ENCODE measurements at places on chromosomes 1 and 21.
A peak's percentile ranks its signal among the peaks of the same experiment; 100 is the strongest.

DNA sequence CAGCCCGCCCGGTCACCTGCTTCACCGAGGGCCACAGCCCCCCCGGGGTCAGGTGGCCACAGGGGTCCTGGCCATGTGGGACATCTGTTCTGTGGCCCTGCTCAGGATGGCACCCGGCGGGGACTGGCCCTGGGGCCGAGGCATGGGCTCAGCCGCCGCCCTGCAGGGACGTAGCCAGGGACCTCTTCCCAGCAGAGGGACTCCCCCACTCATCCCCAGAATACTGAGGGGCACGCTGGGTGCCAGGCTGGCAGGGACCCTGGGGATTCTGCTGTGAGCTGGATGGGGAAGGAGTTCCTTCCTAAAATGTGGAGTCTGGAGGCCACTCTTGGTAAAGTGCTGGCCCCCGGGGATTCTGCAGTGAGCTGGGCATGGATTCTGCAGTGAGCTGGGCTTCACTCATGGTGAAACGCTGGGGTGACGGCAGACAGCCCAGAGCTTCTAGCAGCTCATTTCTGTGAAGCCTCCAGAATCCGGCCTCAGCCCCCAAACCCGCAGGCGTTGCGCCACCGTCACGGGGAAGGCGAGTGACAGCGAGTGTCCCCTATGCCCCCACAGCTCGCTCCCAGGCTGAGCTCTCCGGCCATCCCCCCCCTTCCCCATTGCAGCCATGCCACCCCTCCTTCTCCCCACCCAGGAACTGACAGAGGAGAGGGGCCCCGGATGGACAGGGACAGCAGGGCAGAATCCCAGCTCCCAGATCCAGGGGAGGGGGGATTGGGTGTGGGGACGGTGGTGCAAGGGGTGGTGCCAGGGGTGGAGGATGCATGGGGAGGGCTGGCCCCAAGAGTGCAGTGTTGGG, 1.4 kb downstream of the ITGB2 start:
- no peak for DNase-seq

- no peak for DNase-seq
Measured at GRCh38 chr1:200176181-200176580, 148.7 kb downstream of the NR5A2 start.

GRCh38 chr1:225441314-225442122, 13.7 kb upstream of the LBR start:
- DNase-seq: no peak

DNA sequence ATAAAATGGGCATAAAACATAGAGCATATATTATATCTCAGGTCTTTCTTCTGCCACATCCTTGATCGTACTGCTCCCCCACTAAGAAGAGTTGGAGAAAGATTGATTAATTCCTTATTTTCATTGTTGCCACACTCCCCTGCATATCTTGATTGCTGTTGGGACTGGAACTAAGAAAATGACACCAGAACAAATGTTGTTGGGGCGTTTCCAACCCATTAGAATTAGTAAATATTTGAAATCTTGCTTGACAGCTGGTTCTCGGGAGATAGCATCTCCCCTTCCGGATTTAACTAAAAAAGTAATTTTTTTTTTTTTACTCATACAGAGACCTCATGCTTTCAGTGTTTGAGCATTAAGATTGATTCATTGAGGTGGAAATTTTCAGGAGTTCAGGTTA, 493.0 kb upstream of the PLXNA2 start:
- DNase-seq: no peak

DNA sequence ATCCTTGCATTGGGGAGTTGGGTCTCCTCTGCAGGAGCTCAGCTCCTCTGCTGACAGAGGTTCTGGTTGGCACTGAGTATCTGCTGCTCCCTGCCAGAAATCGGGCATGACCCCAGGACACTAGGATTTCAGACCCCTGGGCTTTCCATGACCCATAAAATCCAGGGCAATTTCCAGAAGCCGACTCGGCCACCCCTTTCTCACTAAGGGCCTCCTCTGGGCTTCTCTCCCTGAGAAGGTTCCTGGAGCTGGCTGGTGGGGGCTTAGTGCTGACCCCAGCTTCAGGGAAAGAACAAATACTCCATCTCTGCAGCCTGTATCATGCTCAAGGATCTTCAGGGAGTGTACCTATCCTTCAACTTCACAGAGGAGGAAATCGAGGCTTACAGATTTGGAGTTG, 603.4 kb downstream of the PTPRU start:
- DNase-seq: no peak

DNA sequence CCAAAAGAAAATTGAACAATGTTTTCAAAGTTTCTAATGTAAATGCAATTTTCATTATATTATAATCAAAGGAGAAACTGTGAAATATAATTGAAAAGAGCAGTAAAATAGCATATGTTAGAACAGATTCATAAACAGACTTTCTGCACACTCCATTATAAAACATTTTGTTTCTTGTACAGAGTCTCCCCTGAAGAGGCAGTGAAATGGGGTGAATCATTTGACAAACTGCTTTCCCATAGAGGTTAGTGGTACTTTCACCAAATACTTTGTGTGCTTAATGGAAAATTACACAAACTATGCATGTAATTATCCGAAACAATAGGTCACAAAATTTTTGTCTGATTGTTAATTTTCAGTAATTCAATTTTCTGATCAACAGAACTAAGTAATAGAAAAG, 1.9 kb downstream of the RGS18 start:
- DNase-seq: no peak

DNA sequence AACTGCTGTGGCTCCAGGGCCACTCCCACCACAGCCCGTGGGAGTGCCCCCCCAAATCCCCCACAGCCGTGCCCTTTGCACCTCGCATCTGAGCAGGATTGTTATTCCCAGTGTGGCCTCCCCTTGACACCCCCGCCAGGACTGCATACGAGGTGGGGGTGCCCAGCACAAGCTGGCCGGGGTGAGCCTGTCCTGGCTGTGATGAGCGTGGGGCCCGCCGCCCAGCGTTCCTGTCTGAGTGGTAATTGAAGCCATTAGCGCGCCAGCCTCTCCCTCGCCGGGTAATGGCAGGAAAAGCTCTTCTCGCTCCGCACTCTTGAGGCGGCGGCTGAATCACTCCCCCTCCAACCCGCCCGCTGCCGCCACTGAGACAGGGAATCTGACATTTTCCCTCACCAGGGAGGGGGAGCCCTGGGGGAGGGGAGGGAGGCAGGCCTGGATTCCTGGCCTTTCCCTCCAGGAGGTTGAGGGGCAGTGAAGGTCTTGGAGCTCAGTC, 27.7 kb downstream of the PTPRF start:
- DNase-seq: no peak

DNA sequence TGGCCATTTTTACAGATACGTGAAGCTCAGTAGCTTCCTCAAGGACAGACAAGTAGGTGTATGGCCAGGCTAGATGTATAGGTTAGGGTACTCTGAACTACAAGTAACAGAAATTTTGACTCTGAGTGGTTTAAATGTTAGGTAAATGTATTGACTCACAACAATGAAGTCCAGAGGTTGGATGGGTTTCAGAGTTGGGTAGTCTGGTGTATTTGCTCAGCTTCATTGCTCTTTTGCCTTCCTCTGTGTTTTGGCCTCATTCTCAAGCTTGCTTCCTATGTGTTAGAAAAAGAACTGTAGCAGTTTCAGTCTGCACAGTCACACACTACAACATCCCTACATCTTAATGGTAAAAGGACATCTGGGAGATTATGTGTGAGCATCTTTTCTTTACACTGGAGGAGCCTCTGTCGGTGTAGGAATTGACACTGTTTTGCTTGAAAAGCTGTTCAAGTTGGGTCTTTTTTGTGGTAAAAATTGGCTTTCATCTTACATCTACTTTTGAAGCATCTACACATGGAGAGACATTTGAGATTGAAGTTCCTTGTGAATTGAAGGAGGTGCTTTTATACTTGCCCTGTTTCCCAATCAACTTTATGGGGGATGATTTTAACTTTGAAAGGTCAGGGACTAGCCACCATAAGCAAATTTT, 64.4 kb downstream of the MAST2 start:
- DNase-seq: no peak

- peak; percentile 78 for DNase-seq
Measured at GRCh38 chr1:235397733-235398132, 30.5 kb downstream of the TBCE start.

DNA sequence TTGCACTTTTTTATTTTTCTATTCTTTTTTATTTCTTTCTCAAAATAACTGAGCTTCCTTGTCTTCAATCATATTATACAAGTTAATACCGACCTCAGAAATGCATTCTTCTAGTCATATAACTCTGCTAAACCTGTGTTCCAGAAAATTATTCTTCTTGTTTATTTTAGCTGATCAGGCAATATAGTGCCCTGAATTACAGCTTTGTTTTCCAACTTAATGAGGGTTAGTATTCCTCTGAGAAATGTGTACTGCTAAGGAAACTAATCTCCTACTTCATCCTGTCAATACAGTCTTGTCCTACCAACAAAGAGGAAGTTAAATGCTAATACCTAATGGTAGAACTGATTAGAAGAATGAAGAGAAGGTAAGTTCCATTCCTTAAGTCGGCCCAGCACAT, 13.0 kb downstream of the BRINP3 start:
- DNase-seq: no peak

- no peak for DNase-seq
Measured at GRCh38 chr1:91487469-91487868, 13.2 kb upstream of the CDC7 start.

DNA sequence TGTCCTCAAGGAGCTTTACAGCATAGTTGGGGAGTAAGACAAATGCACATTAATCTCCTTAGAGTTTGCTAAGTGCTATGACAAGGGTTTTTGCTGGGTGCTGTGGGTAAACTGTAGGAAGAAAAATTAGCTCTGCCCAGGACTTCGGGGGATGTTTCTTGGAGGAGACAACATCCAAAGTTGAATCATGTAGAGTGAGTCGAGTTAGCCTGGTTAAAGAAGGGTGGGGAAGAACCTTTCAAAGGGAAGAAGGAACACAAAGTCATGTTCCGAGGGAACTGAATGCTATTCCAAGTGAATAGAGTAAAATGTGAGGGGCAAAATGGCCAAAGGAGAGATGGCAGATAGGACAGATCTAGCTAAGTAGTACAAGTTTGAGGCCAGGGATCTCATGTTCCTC, 17.1 kb downstream of the SPRTN start:
- DNase-seq: no peak

DNA sequence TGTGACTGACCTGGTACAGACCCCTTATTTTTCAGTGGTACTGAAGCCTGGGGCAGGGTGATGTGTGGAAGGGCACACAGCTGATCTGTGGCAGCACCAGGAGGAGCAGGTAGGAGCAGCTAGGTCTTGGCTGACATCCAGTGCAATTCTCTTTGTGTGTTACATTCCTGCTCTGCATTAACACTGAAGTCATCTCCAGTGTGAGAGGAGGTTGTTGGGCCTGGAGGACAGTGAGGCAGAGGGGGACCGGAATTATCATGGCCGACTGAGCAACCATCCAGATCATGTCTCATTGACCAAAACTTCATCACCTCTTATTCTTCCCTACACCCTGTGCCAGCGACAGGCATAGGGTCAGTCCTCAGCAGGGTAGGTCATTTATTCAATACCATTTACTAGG, 1.5 kb downstream of the SLAMF8 start:
- DNase-seq: no peak

DNA sequence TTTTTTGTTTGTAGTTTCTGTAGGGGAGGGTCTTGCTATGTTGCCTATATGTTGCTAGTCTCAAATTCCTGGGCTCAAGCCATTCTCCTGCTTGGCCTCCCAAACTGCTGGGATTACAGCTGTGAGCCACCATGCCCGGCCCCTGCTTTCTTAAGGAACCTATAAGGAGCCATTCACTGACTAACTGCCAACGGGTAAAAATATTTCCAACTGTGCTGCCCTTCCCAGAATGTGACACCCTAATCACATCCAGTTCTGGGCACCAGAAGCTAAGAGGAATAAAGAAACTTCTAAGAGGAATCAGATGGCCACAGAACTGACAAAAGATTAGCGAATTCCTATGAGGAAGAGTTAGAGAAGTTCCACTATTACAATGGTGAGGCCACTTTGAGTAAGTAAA, 6.4 kb downstream of the SYPL2 start:
- no peak for DNase-seq

GRCh38 chr1:214603819-214604252, 841 bp downstream of the CENPF start:
- DNase-seq: no peak

GRCh38 chr1:150808121-150808520, at the start of gene CTSK:
TSS of gene CTSK (minus strand) at chr1:150808260. CDS start at chr1:150806805, 1,455 bp downstream.
- DNase-seq: no peak

DNA sequence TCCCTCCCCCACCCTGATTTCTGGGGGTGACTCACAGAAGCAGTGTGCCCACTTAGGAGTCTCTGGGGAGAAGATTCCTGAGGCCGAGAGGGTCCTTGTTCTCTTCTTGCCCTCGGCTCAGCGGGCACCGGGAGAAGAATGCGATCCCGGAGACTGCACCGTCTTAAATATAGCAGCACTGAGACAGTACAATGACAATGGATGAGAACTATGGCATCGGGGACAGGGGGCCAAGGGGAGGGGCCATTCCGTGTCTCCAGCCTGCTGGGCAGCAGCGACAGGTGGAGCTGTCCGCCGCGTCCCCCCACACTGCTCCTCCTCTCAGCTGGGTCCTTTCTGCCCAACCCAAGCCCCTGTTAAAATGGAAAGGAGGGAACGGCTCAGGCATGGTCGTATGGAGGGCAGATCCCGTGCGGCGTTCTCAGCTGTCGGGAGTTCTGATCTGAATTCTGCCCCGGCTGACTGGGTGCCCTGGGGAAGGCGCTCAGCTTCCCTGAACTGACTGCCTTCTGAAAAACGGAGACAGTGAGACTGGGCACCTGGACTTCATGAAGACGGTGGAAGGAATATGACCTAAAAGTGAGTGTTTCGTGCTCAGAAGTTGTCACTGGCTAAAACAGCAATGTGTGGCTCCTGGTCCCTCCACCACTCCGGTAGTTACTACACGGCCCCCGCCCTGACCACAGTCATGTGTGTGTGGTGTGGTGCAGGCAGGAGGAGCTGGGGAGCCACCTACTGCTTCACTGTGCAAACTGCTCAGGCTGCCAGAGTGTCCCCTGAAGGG, at the start of gene MYOM3:
MYOM3 (minus strand) TSS at position 140 of the 784 bp plus-strand sequence. CDS start 3,499 bp downstream, outside the sequence.
- DNase-seq: peak; percentile 73

DNA sequence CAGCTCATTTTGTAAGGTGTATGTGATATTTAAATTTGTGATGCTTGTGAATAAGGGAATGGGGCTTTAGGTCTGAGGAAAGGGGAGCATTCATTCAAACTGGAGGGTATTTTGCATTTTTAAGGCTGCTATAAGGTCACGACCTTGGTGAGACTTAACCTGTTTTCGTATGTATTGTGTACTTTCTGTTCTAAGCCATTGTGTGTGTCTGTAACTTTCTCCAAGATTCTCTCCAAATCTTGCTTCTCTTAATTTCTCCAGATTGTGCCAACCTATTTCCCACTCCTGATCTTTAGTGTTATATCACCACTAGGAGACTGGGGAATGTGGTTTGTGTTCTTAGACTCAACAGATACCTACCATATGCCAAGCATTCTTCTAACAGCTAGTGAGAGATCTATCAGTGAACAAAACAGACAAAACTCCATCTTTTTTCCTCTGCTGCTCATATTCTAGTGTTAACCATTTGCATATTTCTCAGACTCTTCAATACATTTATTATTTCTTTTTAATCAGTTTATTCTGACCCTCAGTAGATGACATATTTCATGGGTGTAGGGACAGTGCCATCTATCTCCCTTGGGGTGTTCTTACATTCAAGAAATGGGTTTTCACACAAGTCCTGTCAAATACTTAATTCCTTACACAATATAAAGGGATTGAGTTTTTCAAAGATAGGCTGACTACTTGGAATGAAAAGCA, 27.5 kb downstream of the ATP1B1 start:
- no peak for DNase-seq

All from HTR-8/SVneo (cell line).